ENCODE measurements at places on chromosomes 1 and 21.

GRCh38 chr1:47751996-47752451, 245.2 kb downstream of the TRABD2B start:
- DNase-seq: peak; percentile 47

GRCh38 chr1:227846265-227846858, 30.9 kb downstream of the PRSS38 start:
- DNase-seq: no peak

- no peak for DNase-seq
Observed at GRCh38 chr1:228343191-228343661, 63.4 kb downstream of the TRIM11 start.

- no peak for DNase-seq
Observed at GRCh38 chr1:98077691-98078090, 156.9 kb upstream of the DPYD start.

DNA sequence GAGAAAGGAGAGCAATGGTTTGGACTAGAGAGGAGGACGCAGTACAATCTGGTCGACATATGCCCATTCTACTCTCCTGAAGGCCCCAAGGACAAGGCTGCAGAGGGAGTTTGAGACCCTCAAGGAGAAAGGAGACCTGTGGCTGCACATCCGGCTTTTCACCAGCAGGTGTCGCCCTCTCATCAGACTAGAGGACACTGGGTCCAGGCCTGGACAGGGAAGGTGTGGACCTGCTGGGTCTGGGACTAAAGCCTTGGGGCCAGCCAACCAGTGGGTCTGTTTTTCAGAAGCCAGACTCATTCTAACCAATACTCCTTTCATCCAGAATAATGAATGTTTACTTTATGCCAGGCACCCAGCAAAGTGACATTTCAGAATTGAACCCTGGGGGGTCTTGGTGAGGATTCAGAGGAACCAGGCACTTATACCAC, 5.0 kb downstream of the SRARP start:
- no peak for DNase-seq

- DNase-seq: no peak
Observed at GRCh38 chr21:17428980-17429379, 83.9 kb upstream of the CXADR start.

DNA sequence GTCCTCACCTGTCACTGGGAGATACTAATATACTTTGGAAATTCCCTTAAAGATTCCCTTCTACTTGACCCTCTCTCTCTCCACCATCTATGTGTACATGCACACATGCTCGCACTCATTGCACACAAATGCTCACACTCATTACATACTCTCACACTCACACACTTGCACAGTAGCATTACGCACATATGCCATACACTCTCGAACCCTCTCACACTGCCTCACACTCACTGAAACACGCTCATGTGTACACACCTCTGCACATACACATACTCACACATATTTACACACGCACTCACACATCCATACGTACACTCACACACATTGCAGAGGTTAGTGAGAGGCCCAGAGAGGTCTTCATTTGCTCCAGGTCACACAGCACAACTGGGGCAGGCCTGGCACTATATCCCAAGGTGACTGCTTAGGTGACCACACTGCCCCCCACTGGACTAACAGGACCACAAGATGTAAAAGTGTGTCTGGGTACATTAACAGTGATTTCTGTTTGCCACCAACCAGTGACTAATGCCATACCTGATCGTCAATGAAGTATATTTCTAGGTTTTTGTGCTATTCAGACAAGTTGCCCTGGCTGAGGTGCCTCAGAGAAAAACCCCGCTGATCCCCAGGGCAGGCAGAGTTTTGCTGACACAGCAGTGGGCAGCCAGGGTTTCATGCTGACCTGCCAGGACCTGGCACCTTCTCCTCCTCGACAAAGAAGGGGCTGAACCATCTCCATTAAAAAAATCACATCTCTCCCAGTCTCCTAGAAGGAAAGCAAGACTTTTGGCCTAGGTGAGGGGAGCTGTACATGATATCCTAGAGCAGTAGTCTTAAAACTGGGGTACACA, 28.5 kb upstream of the CAMK1G start:
- DNase-seq: no peak

DNA sequence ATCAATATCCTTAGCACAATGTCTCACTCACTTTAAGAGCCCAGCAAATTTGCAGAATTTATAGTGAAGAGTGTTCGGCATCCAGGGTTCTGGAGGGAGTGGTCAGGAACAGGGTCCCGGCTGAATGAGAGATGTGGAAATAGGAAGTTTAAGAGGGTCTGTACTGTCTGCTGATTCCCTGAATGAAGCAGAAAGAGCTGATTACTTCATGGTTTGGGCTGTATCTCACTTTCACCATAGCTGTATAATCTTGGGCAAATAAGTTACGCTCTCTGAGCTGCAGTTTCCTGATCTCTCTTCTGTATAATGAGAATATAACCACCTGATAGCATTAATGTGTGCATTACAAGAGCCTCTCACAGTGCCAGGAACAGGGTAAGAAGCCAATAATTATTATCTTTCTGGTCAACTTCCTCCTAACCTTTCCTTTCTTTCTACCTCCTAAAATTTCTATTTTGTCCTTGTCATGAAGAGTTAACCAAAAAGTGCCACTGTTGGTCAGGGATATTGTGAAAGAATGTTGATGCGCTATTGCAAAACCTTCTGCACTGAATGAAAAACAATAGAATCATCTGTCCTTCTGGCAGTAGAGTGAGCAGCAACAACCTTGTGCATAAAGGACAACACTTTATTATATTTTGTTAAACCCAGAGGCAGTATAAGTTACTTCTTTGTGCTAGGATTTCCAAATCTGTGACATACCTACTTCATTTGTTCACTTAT, 14.7 kb upstream of the PTGFR start:
- no peak for DNase-seq

- DNase-seq: no peak
Observed at GRCh38 chr21:46561445-46562090, 43.3 kb downstream of the S100B start.

Measured in NCI-H2029 treated with DMSO at 0.1 percent for 48 hours (cell line).